ENCODE measurements at places on chromosomes 3 and 15.

DNA sequence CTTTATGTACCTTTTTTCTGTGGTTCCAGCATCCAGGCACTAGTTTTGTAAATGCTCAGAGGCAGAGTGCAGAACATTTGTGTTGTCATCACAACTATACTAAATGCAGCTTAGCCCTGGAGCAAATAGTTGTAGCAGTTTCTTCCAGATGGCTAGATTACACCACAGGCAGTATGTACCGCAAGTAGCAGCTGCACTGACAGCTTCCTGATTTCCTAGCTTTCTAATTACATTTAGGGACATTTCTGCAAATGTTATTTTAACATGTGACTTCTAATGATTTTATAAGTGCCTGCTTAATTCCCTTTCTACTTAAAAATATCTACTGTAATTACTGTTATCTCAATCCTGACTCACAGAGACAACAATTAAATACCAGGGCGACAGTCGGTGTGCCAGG, 106.5 kb downstream of the NR2E3 start:
- DNase-seq: no peak

DNA sequence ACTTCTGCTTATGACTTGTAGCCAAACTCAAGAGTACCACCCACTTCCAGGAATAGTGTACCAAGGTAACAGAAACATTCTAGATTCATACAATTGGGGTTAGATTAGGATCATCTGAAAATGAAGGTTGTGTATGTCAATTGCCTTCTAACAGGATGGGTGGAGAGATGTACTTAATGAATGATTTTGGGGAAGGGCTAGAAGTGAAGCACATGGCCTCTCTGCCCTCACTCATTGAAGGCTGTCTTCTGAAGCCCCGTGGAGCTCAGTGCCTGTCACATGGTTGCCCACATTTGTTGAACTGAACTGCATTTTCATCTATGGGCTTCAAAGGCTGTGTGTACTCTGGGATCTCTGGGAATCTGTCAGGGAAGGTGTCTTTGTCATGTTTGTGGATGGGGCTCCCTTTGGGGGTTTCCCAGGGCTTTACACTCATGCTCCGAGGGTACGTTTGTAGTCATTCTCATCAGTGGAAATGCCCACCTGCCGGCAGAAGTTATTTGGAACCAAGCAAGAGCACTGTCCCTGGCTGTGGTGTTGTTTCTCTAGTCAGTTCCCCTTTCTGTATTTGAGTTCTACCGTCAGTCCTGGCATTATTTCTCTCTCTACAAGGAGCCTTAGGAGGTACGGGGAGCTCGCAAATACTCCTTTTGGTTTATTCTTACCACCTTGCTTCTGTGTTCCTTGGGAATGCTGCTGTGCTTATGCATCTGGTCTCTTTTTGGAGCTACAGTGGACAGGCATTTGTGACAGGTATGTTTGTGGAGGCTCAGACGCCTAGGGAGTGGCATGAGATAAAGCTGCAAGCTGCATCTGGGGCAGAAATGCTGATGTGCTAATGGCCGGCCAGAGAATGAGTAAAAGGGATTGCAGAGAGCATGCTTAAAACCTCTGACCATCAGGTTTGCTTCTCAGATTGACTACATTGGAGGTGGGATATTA, 22.4 kb downstream of the CD86 start:
- no peak for DNase-seq

GRCh38 chr3:86801921-86802320, 189.0 kb downstream of the VGLL3 start:
- no peak for DNase-seq

GRCh38 chr15:77201665-77202064, 130.8 kb upstream of the TSPAN3 start:
- no peak for DNase-seq

GRCh38 chr3:146559388-146559787, 15.0 kb upstream of the PLSCR1 start:
- no peak for DNase-seq

Data from SIG-M5 (cell line).